ENCODE measurements at places on chromosomes 11 and 22. TPM values are rescaled to one million over a fixed set of nuclear protein-coding genes. Genes with fewer than 3 reads are reported as not detected.

Gene C11orf87
- not detected for total RNA-seq

Gene BAIAP2L2
- total RNA-seq, result 44.1 TPM

Gene TRIM51
- 1.0 TPM for total RNA-seq

Gene PYGM
- 3.4 TPM for total RNA-seq

Gene WT1
- 4.4 TPM for total RNA-seq

Gene SPDYC
- not detected for total RNA-seq

Gene EIF3F
- 212 TPM for total RNA-seq

Gene VWCE
- total RNA-seq, result 0.94 TPM

Gene ISX
- total RNA-seq, result not detected

Gene MAPK8IP2
- total RNA-seq, result 0.04 TPM

Gene LGR4
- total RNA-seq, result 3.5 TPM

Gene FXYD6
- total RNA-seq, result 2.5 TPM

Gene OR6A2
- total RNA-seq, result 0.19 TPM

Gene FBLN1
- 1.1 TPM for total RNA-seq

Gene HTR3A
- not detected for total RNA-seq

Gene F2
- not detected for total RNA-seq

Gene OR52E2
- total RNA-seq, result not detected

Gene NNMT
- 300 TPM for total RNA-seq

Gene GAL
- not detected for total RNA-seq

Gene RASD2
- total RNA-seq, result not detected

Gene MMP27
- not detected for total RNA-seq

Gene CCDC116
- not detected for total RNA-seq

Gene PLEKHA7
- 0.96 TPM for total RNA-seq

Gene APOA1
- not detected for total RNA-seq

Gene ACR
- 1.1 TPM for total RNA-seq

Gene ROBO4
- total RNA-seq, result 9.1 TPM

All from A375 (cell line).